ENCODE measurements at places on chromosomes 5 and 9.

DNA sequence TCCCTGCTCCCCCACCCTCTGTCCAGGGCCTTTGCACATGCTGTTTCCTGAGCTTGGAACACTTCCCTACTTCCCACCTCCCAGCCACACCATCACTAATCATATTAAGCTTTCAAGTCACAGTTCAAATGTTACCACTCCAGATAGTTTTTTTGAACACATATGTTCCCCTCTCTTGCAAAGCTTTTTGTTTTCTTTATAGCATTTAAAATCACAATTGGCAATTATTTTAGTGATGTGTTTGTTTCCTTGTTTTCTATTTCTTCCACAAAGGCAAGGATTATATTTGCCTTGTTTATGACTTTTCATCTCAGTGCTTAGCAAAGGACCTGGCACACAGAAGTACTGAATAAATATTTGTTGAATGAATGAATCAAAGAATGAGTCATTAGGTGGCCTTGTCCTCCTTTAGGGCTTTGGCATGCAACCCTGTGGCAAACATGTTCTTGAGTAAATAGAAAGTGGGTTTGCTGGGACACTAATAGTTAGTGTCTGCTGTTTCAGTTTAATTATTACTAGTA lies 386.8 kb downstream of the FGF10 start:
- H3K4me3 ChIP-seq = no peak overlapping the region
- H3K36me3 ChIP-seq = no peaks in the 10 kb centered on the region
- no peak for DNase-seq
- no peaks in the 10 kb centered on the region for H3K27me3 ChIP-seq

GRCh38 chr5:91848453-91848852 lies 465.3 kb upstream of the ARRDC3 start:
- H3K27ac ChIP-seq = no peak overlapping the region
- H3K4me1 ChIP-seq = no peaks in the 10 kb centered on the region
- no peaks in the 10 kb centered on the region for H3K27me3 ChIP-seq
- no peak for DNase-seq
- H3K4me3 ChIP-seq = no peak overlapping the region
- H3K36me3 ChIP-seq = no peaks in the 10 kb centered on the region

GRCh38 chr5:103255691-103256090 lies 2.9 kb upstream of the MACIR start:
- H3K4me1 ChIP-seq = peaks cover 5% of the 10 kb centered on the region
- DNase-seq = no peak
- no peaks in the 10 kb centered on the region for H3K36me3 ChIP-seq
- peaks cover 8% of the 10 kb centered on the region for H3K27me3 ChIP-seq
- H3K4me3 ChIP-seq = no peak overlapping the region

DNA sequence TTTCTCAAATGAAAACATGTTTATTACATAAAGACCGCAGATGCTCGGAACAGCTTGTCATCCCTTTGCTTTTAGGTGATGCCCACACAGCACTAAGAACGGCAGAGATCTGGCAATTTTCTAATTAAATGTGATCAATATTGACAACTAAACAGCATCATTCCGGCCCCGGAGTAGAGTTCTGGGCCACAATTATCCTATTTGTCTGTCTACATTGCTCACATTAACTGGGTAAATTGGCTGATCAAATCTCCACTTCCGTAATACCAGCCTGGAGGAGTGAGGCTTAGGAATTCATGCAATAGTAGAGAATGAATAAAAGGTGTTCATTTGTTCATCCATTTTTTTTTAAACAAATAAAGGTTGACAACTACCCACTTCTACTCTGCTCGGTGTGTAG lies 245.1 kb upstream of the C9orf72 start:
- no peak overlapping the region for H3K4me3 ChIP-seq
- H3K36me3 ChIP-seq = no peaks in the 10 kb centered on the region
- no peak overlapping the region for H3K27ac ChIP-seq
- H3K4me1 ChIP-seq = no peaks in the 10 kb centered on the region
- no peaks in the 10 kb centered on the region for H3K27me3 ChIP-seq

GRCh38 chr5:95610546-95610945 lies 9.3 kb upstream of the GPR150 start:
- H3K27ac ChIP-seq = no peak overlapping the region
- H3K4me1 ChIP-seq = no peaks in the 10 kb centered on the region

GRCh38 chr5:14777932-14778791 lies 93.4 kb downstream of the ANKH start:
- no peak overlapping the region for H3K27ac ChIP-seq
- H3K36me3 ChIP-seq = no peaks in the 10 kb centered on the region
- no peaks in the 10 kb centered on the region for H3K27me3 ChIP-seq
- no peaks in the 10 kb centered on the region for H3K4me1 ChIP-seq
- no peak overlapping the region for H3K4me3 ChIP-seq

DNA sequence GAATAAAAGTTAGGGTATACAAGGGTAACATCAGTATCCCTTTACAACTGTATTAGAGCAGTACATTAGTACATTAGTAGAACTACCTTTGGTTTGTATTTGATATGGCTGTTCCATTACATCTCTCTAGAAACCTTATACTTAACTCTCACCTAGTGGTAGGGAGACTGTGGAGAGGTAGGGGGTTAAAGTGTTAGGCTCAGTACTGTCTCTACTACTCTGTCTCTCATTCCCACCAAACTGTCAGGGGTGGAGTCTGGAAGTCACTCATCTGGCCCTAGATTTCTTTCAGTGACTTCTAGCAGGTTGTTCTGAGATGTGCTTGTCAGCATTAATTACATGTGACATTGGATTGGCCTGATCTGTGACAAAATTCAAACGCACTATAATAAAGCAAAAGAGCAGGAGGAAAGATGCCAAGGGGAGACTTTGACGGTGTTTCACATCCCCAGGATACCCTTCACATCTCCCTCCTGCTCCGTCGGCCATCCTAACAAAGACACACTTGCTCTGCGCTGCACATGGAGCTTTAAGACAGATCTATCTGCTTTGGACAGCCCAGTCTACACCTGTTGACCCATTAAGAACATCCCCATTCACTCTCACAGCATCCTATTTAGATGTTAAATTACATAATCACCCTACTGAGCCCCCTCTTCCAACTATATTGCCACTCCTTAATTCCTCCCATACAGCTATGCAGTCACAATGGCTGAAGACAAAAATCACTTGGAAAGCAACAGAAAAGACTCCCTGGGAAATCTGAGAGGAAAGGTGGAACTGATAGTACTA lies 1043.0 kb upstream of the DMAC1 start:
- no peak overlapping the region for H3K4me3 ChIP-seq
- H3K4me1 ChIP-seq = no peaks in the 10 kb centered on the region
- no peak overlapping the region for H3K27ac ChIP-seq
- H3K36me3 ChIP-seq = no peaks in the 10 kb centered on the region
- no peak for DNase-seq

DNA sequence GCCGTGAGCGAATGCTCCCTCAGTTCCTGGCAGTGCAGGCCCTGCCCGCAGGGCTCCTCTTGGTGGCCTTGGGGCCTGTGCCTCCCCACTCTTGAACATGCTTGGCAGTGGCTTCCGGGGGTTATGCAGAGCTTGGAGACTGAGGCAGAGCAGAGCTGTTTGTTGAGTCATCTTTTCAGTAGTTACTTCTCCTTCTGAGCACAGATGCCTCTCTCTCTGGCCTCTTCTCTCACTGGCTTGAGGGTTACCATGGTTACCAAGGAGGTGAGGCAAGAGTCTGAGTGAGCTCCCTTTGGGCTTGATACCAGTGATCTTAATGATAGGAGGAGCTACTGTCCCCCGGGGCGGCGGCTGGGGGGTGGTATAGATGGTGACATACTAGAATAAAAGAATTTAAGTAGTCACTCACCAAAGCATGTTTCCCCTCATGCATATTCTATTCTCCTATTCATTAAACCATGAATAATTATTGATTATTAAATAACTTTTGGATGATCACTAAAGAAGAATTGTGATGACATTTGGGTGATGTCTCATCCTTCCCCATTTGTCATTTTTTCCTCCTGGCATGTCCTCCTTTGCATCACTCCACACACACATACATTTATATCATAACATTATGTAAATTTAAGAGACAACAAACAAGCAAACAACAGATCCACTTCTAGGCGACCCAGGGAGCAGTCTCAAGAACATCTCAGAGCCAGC lies 111.1 kb downstream of the ARHGAP26 start:
- no peak overlapping the region for H3K27ac ChIP-seq
- H3K4me1 ChIP-seq = peaks cover 5% of the 10 kb centered on the region
- H3K27me3 ChIP-seq = no peaks in the 10 kb centered on the region
- DNase-seq = peak; percentile 13
- H3K36me3 ChIP-seq = peaks cover 27% of the 10 kb centered on the region

GRCh38 chr9:120032639-120033038 lies 547.3 kb downstream of the CDK5RAP2 start:
- H3K27me3 ChIP-seq = no peaks in the 10 kb centered on the region
- no peak overlapping the region for H3K4me3 ChIP-seq
- no peaks in the 10 kb centered on the region for H3K4me1 ChIP-seq
- no peak overlapping the region for H3K27ac ChIP-seq
- H3K36me3 ChIP-seq = no peaks in the 10 kb centered on the region

- H3K27me3 ChIP-seq = no peaks in the 10 kb centered on the region
- no peaks in the 10 kb centered on the region for H3K36me3 ChIP-seq
- no peak overlapping the region for H3K4me3 ChIP-seq
- DNase-seq = no peak
These were observed 93.6 kb upstream of the RANBP3L start for GRCh38 chr5:36395260-36395659.

GRCh38 chr9:99026271-99026955 lies 78.5 kb upstream of the TGFBR1 start:
- no peak for DNase-seq
- no peak overlapping the region for H3K27ac ChIP-seq
- H3K36me3 ChIP-seq = no peaks in the 10 kb centered on the region
- H3K4me3 ChIP-seq = no peak overlapping the region

GRCh38 chr9:83382421-83382820 lies 155.8 kb downstream of the FRMD3 start:
- H3K27ac ChIP-seq = no peak overlapping the region
- H3K36me3 ChIP-seq = no peaks in the 10 kb centered on the region
- DNase-seq = no peak
- H3K27me3 ChIP-seq = no peaks in the 10 kb centered on the region
- H3K4me1 ChIP-seq = no peaks in the 10 kb centered on the region

- no peak overlapping the region for H3K27ac ChIP-seq
- no peaks in the 10 kb centered on the region for H3K36me3 ChIP-seq
- no peak overlapping the region for H3K4me3 ChIP-seq
- H3K27me3 ChIP-seq = no peaks in the 10 kb centered on the region
- H3K4me1 ChIP-seq = no peaks in the 10 kb centered on the region
These were observed 42.0 kb downstream of the PBX3 start for GRCh38 chr9:125789196-125789595.

- H3K36me3 ChIP-seq = no peaks in the 10 kb centered on the region
- no peaks in the 10 kb centered on the region for H3K27me3 ChIP-seq
- no peak overlapping the region for H3K27ac ChIP-seq
- DNase-seq = no peak
These were observed 10.5 kb upstream of the S1PR3 start for GRCh38 chr9:88980740-88981203.

GRCh38 chr5:84985148-84985547 lies 600.5 kb upstream of the EDIL3 start:
- H3K4me1 ChIP-seq = no peaks in the 10 kb centered on the region
- H3K36me3 ChIP-seq = no peaks in the 10 kb centered on the region
- no peak for DNase-seq
- no peak overlapping the region for H3K4me3 ChIP-seq

DNA sequence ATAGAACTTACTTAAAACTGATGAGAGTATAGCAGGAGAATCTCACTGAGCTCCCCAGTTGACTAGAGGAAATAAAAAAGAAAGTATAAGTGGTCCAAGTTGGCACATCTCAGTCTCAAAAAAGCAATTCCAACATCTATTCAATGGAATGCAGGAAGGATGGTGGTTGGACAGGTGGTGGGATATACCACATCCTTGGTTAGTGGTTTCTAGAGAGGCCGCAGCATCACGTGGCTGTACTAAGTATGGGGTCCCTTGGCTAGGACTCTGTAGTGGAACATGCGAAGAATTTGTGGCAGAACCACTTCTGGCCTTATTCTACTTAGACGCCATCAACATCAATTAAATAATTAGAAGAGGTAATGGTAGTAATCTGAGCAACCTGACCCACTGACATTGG lies 232.4 kb downstream of the SAXO1 start:
- no peaks in the 10 kb centered on the region for H3K27me3 ChIP-seq
- H3K4me3 ChIP-seq = no peak overlapping the region
- H3K36me3 ChIP-seq = no peaks in the 10 kb centered on the region
- H3K4me1 ChIP-seq = no peaks in the 10 kb centered on the region

DNA sequence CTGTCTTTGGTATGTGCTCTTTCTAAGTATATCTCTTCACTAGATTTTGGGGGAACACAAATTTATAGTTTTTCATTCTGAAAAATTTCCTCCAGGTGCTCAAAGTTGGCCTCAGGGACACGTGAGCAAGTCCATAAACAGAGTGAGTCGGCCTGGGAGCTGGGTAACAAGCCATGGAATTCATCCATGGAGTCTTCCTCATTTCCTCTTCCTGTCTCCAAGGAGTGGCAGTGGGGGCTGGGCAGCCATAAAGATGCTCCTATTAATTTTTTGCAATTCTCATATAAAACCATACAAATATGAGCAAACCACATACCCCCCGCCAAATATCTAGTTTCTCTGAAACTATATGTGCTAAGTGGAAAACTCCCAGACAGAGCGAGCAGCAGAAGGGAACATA lies 136.6 kb upstream of the OTULINL start:
- no peak overlapping the region for H3K4me3 ChIP-seq
- H3K27ac ChIP-seq = no peak overlapping the region
- H3K4me1 ChIP-seq = no peaks in the 10 kb centered on the region

- no peaks in the 10 kb centered on the region for H3K36me3 ChIP-seq
- H3K4me1 ChIP-seq = no peaks in the 10 kb centered on the region
- no peak for DNase-seq
- no peak overlapping the region for H3K4me3 ChIP-seq
- no peak overlapping the region for H3K27ac ChIP-seq
These were observed 772.0 kb upstream of the FAM174A start for GRCh38 chr5:99763021-99763774.

GRCh38 chr9:70902692-70903131 lies 218.7 kb downstream of the TRPM3 start:
- no peak overlapping the region for H3K4me3 ChIP-seq
- no peak for DNase-seq
- no peak overlapping the region for H3K27ac ChIP-seq
- H3K36me3 ChIP-seq = no peaks in the 10 kb centered on the region
- no peaks in the 10 kb centered on the region for H3K4me1 ChIP-seq
- H3K27me3 ChIP-seq = no peaks in the 10 kb centered on the region

GRCh38 chr9:89837162-89837933 lies 232.5 kb downstream of the GADD45G start:
- DNase-seq = no peak
- H3K4me3 ChIP-seq = no peak overlapping the region
- H3K36me3 ChIP-seq = no peaks in the 10 kb centered on the region
- H3K4me1 ChIP-seq = no peaks in the 10 kb centered on the region
- H3K27ac ChIP-seq = no peak overlapping the region

All from natural killer cell (primary cell).